Activated CD4-positive, alpha-beta T cell treated with anti-CD3 and anti-CD28 coated beads for 24 hours (primary cell): ENCODE measurements at places on chromosomes 5 and 9.

- DNase-seq = no peak
These were observed 70.0 kb upstream of the KLF9 start for GRCh38 chr9:70484232-70485130.

- no peak for DNase-seq
These were observed 107.7 kb downstream of the GOLPH3 start for GRCh38 chr5:32066448-32066847.

GRCh38 chr5:104942735-104943134, 1380.1 kb upstream of the NUDT12 start:
- no peak for DNase-seq

DNA sequence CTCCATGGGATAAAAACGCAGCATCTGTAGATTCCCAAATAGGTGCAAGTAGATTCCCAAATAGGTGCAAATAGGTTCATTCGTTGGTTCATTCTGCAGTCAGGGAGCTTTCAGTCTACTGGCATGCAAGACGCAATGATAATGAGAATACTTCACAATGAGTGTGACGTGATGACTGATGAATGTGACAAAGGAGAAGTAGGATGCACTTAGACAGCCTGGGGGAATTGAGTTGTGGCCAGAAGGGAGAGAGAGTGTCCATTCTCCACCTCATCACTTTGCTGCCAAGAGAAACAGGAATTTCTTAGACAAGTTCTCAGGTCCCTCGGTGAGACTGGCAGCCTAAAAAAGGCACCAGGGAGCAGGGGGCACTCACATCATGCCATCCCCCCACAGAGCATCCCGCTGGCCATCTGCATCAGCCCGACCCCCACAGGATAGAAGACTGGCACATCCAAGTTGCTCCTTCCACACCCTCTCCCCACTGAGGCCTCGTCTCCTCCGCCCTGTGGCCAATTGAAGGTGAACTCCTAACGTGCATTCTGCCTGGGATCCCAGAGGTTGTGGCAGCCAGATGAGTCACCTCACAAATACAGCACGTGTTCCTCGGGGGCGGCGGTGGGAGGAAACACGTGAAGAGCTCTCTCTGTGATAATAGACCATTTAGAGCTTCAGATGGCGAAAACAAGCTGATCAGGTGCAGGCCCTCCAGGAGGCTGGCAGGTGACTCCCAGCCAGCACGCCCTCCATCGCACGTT, 19.9 kb upstream of the KCNIP1 start:
- no peak for DNase-seq

DNA sequence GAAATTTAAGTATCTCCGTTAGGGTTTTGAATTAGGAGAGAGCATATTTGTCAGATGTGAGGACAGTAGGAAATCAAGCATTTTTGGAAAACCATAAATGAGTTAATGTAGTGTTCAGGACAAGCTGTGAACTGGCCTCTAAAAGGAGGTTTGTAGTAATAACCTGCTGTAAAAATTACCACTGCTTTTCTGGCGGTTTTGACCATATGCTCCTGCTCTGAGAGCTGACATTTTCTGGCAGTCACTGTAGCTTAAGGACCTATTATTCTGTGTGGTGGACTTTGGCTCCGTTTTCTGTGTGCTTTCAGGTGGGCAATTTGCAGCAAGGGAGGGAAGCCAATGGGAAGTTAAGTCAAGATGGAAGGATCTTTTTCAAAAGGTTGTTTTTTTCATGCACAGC, 111.1 kb downstream of the SGCD start:
- no peak for DNase-seq

DNA sequence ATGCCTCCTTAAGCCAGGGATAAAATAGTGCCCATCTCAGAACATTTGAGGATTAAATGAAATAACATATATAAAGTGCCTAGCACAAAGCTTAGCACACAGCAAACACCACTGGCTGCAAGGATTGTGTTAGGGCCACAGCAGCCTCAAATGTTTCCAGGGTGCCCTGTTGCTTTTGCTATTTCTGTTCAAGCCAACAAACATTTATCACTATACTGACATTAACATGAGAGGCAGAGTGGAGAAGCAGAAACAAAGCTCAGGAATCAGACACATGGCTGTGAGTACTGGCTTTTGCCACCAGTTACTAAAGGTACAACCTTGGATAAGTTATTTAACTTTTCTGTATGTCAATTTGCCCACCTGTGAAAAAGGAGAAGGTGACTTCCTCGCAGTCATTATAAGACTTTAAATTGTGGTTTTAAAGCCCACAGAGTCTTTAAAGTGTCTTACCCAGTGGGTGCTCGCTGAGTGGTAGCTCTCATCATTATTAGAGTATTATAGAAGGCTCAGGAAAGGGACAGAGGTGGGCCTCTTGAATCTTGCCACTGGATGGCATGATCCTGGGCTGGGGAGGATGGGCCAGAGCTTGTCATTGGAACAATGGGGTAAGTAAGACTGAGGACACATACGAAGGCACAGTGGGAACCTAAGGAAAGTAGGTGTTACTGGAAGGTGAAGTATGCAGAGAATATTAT, 98.2 kb downstream of the MARCHF3 start:
- no peak for DNase-seq

- peak; percentile 85 for DNase-seq
These were observed 15.8 kb upstream of the RAPGEF1 start for GRCh38 chr9:131755541-131756198.

GRCh38 chr9:89564346-89564878, 40.4 kb upstream of the GADD45G start:
- DNase-seq = no peak

- peak; percentile 61 for DNase-seq
These were observed at the start of gene MCIDAS for GRCh38 chr5:55226934-55227663. MCIDAS (minus strand) TSS chr5:55227315; CDS start chr5:55227138, 177 bp downstream.

DNA sequence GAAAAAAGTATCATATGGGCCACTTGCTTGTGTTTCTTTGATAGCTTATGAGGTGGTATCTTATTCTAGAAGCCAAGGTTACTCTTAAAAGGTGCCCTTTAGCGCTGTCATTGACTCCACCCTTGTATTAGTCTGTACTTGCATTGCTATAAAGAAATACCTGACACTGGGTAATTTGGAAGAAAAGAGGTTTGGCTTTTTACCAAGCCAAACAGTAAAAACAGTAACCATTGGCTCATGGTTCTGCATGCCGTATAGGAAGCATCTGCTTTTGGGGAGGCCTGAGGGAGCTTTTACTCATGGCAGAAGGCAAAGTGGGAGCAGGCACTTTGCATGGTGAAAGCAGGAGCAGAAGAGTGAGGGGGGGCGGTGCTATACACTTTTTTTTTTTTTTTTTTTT, 87.4 kb downstream of the TEK start:
- no peak for DNase-seq

GRCh38 chr5:17463653-17464052, 34.4 kb upstream of the TAF11L2 start:
- DNase-seq = no peak

DNA sequence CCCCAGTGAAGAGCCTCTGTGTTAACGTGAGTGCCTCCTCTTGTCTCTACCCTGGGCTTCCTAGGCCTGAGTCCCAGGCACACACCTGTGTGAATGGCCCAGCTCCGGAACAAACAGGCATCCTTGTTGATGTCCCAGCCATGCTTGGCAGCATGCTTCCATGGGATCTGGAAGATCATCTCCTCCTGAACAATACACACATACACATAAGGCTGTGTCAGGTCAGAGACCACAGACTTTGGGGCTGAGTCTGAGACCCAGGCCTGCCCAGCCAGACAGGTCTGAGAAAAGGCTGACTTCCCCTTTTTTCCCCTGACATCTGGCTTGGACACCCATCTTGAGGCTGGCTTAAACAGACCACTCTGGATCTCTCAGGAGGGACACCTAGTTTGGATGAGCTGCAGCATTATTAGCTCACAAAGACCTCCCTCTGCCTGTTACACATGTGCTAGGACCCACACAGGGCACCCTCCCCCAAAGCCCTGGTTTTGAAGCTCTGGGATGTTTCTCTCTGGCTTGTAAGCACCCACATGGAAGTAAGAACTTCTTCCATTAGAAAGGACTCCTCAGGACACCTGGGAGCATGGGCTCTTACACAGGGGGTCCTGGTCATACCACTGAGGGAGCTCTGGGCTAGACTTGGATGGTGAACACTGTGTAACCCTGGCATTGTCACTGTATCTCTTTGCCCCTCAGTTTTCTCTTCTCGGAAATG, 2.6 kb downstream of the IRF1 start:
- DNase-seq = no peak

GRCh38 chr5:9927106-9927505, 297.0 kb upstream of the TAS2R1 start:
- no peak for DNase-seq

- DNase-seq = no peak
These were observed 16.0 kb downstream of the ANKRD33B start for GRCh38 chr5:10579536-10580521.

- DNase-seq = no peak
These were observed 121.8 kb downstream of the ARHGEF28 start for GRCh38 chr5:73747696-73748380.

DNA sequence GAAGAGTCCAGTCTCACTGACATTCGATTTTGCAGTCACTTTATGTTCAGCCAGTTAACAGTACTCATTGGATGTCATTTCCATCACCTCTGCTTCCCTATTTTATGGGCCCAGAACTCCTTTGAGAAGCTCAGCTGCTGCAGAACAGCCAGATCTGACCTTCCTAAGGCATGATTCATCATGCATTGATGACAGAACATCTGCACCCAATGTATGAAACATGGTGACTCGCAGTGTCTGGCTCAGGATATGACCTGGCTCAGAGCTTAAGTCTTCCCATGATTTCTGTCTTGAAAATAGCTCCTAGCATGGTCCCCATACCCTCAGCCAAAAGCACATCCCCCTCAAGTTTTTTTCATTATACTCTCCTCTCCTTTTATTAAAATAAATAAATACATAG, 92.6 kb upstream of the TRIM32 start:
- no peak for DNase-seq

DNA sequence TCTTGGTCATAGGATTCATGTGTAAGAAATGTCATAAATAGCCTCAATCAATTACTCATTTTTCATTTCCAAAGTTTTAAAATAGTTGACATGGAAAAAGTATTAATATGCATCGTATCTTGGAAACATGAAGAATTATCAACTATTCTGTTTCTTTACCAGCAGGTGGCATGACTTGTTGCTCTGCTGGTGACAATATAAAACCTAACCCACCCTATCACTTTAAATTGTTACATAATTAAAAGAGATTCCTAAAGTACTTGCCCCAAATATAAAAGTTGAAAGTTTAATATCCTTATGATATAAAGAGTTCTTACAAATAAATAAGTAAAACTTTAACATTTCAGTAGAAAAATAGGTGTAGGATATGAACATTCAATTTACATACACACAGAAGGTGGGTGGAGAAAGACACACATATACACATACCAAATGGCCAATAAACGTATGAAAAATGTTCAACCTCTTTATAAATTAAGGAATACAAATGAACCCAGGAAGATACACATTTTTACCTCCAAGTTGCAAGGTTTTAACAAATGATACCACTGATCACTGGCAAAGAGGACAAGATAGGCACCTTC, 30.6 kb downstream of the MAP1B start:
- DNase-seq = no peak

DNA sequence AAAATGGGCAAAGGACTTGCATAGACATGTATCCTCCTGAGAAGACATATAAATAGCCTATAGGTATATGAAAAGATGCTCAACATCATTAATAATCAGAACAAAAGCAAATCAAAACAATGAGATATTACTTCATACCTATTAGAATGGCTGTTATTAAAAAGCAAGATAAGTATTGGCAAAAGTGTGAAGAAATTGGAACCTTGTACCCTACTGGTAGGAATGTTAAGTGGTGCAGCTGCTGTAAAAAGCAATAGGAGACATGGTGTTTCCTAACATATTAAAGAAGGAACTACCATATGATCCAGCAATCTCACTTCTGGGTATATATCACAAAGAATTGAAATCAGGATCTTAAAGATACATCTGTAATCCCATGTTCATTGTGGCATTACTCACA, 69.8 kb upstream of the PRR16 start:
- DNase-seq = no peak

- DNase-seq = no peak
These were observed 155.2 kb downstream of the MAPKAP1 start for GRCh38 chr9:125551781-125552180.

DNA sequence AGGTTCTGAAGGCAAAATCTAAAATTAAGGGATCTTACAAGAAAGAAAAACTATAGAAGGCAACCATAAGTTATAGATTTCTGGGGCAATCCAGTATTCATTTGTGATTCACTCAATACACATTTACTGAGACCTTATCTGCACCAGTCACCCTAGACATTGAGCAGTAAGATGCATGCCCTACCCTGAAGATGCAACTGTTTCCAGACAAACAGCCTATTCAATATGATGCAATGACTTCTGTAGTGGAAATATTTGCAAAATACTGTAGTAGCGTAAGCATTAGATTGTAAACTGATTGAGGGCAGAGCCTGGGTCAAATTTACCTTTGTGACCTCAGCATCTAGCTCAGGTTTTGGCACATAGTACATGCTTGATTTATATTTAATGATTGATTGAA, 256.2 kb upstream of the ACTBL2 start:
- DNase-seq = no peak

- no peak for DNase-seq
These were observed 62.3 kb downstream of the LHFPL2 start for GRCh38 chr5:78586251-78586650.

GRCh38 chr9:75624998-75625397, 265.5 kb upstream of the PCSK5 start:
- DNase-seq = no peak

GRCh38 chr9:113274474-113275156, 757 bp downstream of the CDC26 start:
- no peak for DNase-seq

GRCh38 chr5:40378396-40379177, 301.1 kb upstream of the PTGER4 start:
- DNase-seq = no peak

GRCh38 chr9:81687521-81688261, 1.7 kb downstream of the TLE1 start:
- DNase-seq = no peak

- DNase-seq = no peak
These were observed 12.0 kb downstream of the ADRA1B start for GRCh38 chr5:159928122-159928909.

DNA sequence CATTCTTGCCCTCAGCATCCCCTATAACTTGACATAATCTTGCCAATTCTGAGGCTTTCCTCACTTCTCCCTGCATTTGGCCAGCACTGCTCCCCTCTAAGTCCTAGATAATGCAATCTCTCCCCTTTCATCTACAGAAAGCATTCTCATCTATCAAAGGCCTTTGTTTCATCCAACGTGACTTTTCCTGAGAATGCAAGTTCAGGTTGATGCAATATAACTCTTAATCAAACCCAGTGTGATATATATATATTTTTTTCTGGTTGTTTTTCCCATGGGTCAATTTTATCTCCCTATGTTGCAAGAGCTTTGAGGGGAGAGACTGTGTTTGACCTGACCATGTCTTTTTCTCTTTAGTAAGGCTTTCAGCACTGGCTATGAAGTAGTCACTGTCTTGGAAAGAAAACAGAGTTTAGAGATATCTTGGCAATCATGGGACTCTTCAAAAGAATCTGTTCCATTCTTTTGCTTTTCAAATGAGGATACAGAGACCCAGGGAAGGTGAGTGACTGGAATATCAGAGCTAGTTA, 268.6 kb downstream of the TRPM3 start:
- DNase-seq = no peak
